ENCODE measurements at places on chromosomes 11 and 22. TPM values are rescaled to one million over a fixed set of nuclear protein-coding genes. Genes with fewer than 3 reads are reported as not detected.

P4HA3 gene
- total RNA-seq: 0.98 TPM

SYT13 gene
- total RNA-seq: not detected

TNNT3 gene
- not detected for total RNA-seq

MS4A4A gene
- not detected for total RNA-seq

DERL3 gene
- total RNA-seq: 0.37 TPM

TRIM48 gene
- not detected for total RNA-seq

MPEG1 gene
- total RNA-seq: under 0.01 TPM

RTCB gene
- total RNA-seq: 86.2 TPM

OR51E2 gene
- total RNA-seq: not detected

BCL2L13 gene
- total RNA-seq: 57.9 TPM

PANX3 gene
- not detected for total RNA-seq

TTC28 gene
- 20.2 TPM for total RNA-seq

GAB4 gene
- not detected for total RNA-seq

WNT11 gene
- total RNA-seq: 1.1 TPM

TIGD3 gene
- total RNA-seq: under 0.01 TPM

PHETA2 gene
- 10.7 TPM for total RNA-seq

IGLL1 gene
- total RNA-seq: not detected

NCR3LG1 gene
- 27.6 TPM for total RNA-seq

ROBO4 gene
- 26.6 TPM for total RNA-seq

CRYBB1 gene
- not detected for total RNA-seq

RASL10A gene
- total RNA-seq: not detected

OR51I1 gene
- not detected for total RNA-seq

TRIM6 gene
- 2.6 TPM for total RNA-seq

GRK3 gene
- 1.8 TPM for total RNA-seq

CRACR2B gene
- total RNA-seq: 0.37 TPM

GPR83 gene
- under 0.01 TPM for total RNA-seq

GUCY1A2 gene
- 8.2 TPM for total RNA-seq

SORL1 gene
- under 0.01 TPM for total RNA-seq

OR51B4 gene
- total RNA-seq: not detected

PGA4 gene
- under 0.01 TPM for total RNA-seq

SEPTIN5 gene
- total RNA-seq: 9.6 TPM

OR8A1 gene
- not detected for total RNA-seq

MUC5AC gene
- not detected for total RNA-seq

CNGA4 gene
- 0.37 TPM for total RNA-seq

THAP7 gene
- 19.1 TPM for total RNA-seq

TRIM49 gene
- not detected for total RNA-seq

KLHDC7B gene
- not detected for total RNA-seq

CATSPER1 gene
- not detected for total RNA-seq

RAG2 gene
- total RNA-seq: not detected

HEPN1 gene
- not detected for total RNA-seq

OR51E1 gene
- not detected for total RNA-seq

NRIP3 gene
- total RNA-seq: 4.0 TPM

APOL3 gene
- 29.0 TPM for total RNA-seq

PATL1 gene
- 9.2 TPM for total RNA-seq

ANKK1 gene
- not detected for total RNA-seq

GAS2L1 gene
- 11.0 TPM for total RNA-seq

MMP7 gene
- not detected for total RNA-seq

DDTL gene
- 3.7 TPM for total RNA-seq

BTG4 gene
- not detected for total RNA-seq

KRTAP5-1 gene
- not detected for total RNA-seq

OPCML gene
- total RNA-seq: not detected

EHF gene
- not detected for total RNA-seq

RFPL2 gene
- not detected for total RNA-seq

NR1H3 gene
- 88.2 TPM for total RNA-seq

CAPN1 gene
- total RNA-seq: 136 TPM

All from subcutaneous preadipocyte (primary cell).